ENCODE measurements at places on chromosomes 4 and X. TPM values are rescaled to one million over a fixed set of nuclear protein-coding genes. Genes with fewer than 3 reads are reported as not detected.

The RTL5 gene
- 2.9 TPM for total RNA-seq

The RBM46 gene
- total RNA-seq: 0.12 TPM

The TMPRSS11A gene
- not detected for total RNA-seq

The TMEM131L gene
- 21.1 TPM for total RNA-seq

The ATP1B4 gene
- not detected for total RNA-seq

The CCNI gene
- 173 TPM for total RNA-seq

The NAP1L2 gene
- 0.24 TPM for total RNA-seq

The MAGT1 gene
- total RNA-seq: 81.6 TPM
